AG08396 (cell line): ENCODE measurements at places on chromosomes 2 and 18.

GRCh38 chr2:171434013-171434989, at the start of gene DCAF17:
TSS of gene DCAF17 (plus strand) at chr2:171434226. CDS start at chr2:171434578, 352 bp downstream.
- peak; percentile 97 for DNase-seq

DNA sequence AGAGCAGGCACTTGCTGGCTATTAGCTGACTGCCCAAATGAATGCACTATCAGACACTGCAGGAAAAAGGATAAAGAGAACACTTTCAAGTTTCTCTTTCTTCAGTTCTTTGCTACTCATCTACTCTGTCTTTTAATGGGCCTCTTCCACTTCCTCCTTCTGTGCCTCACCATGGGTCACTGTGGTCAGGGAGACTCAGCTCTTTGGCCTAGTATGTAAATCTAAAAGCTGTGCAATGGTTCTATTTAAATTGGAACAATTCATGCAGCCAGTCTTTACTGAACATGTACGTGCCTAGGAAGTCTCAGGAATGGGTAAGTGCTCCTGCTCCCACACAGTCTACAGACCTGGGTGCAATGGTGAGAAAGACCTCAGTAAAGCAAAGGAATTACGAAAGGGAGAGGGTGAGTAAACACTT, 79.1 kb upstream of the DNMT3A start:
- no peak for DNase-seq

DNA sequence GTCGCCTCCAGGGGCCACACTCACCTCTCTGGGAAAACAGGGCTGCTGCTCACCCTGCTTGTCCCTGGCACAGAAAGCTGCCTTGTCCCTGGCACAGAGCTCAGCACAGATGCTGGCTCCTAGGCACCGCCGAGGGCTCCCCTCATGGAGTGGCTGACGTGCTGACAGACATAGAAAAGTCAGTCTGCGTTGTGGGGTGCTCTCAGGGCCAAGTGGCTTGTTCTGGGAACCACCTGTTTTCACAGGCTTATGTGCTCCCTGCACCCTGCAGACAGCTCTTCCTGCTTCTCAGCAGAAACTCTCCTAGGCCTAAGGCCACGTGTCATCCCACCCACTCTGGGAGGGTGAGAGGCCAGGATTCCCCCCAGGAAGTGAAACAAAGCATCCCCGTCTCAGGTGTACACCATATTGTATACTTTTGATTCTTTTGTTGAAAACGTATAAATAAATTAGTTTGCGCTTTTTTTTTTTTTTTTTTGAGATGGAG, 84.7 kb upstream of the TMEM200C start:
- no peak for DNase-seq

GRCh38 chr2:16653799-16654198, 11.8 kb downstream of the CYRIA start:
- no peak for DNase-seq

DNA sequence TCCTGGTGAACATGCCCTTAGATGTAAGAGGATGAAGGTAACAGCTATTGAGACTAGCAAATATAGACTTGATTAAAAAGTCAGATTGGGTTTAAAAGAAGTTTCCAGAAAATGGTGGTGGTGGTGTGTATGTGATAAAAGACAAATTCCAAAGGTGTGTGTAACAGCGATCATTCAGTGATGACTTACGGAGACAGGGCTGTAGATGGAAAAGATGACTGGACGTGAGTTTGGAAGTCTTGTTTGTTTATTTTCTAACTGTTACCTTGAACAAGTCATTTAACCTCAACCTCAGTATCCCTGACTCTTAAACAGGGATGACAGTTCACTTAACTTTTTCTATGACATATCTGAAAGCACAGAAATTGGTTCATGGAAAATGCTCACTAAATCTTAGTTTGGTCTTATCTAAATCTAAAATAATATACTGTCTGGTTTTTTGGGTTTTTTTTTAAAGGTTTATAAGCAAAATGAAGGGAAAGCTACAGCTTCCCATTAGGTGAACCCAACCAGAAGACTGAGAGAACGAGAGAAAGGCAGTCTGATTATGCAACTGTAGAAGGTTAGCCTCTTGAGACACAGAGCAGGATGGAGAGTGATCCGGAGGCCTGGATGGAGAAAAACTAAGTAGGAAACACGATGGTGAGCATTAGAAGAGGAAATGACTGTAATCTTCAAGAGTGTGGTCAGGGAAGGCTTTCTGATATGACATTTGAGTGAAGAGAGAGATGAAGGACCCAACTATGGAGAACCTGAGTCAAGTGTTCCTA, 71.9 kb downstream of the TCF4 start:
- peak; percentile 12 for DNase-seq

GRCh38 chr2:231902598-231902997, 23.6 kb downstream of the NPPC start:
- DNase-seq = no peak

DNA sequence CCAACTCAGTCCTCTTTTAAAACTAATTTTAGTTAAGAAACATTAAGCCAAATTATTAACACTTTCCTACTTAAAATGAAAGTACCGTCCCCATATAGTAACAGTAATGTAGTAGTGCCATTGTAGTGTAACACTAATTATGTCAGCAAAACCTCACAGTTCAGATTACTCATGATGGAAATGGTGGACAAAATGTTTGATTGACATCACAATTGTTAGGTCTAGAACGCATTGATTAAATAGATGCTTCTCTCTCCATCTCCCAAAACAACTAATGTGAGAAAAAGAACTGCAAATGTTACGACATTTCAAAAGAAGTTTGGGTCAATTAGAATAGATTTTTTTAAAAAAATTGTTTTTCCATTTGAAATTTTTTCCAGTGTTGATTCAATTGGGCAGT, 1.2 kb upstream of the ATF2 start:
- DNase-seq = no peak

GRCh38 chr18:52948868-52949444, 609.0 kb downstream of the DCC start:
- no peak for DNase-seq

DNA sequence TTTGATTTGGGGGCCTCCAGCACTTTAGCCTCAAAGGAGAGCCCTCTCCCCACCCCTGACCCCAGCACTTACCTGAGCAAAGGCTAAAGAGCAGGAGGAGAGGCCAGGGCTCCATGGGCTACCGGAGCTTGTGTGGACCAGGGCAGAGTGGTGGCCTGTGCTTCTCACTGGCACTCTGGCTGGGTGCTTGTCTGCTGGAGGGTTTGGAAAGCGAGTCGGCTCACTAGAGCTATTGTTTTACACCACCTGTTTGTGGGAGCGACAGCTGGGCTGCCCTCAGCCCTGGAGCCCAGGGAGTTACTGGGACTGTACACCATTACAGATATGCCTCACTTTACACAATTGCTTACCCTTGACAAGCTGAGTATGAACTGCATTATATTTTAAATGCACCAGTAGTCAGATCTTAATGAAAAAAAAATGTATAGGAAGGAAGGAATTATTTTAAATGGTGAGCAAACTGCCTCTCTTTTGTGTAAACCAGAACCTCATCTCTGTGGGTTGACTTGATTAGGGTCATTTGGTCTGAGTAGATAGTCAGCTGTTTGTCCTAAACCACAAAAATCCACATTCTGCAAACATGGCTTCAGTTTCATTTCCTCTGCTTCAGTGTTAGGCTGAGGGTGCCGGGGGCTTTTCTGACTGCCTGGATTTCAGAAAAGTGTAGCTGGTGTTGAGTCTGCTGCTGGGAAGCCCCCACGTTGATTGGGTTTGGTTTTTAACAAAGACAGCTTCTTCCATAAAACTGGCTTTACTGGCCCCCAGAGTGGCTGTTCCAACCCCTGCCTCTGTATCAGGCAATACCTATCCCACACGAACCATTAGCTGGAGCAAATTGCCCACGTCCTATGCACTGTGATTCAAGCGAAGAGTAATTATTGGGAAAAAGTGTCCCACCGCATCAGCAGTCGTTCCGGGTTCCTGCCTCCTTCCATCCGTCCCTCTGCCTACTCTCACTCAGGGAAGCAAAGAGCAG, at the start of gene CHRNA1:
CHRNA1 (minus strand) TSS at position 193 of the 976 bp plus-strand sequence; CDS start at position 115, 78 bp downstream.
- peak; percentile 44 for DNase-seq
